IPS DF 19.7 (cell line): ENCODE measurements at places on chromosomes 12 and 14.

- DNase-seq, result no peak
These were observed 588.2 kb downstream of the NRXN3 start for GRCh38 chr14:78758333-78758732.

DNA sequence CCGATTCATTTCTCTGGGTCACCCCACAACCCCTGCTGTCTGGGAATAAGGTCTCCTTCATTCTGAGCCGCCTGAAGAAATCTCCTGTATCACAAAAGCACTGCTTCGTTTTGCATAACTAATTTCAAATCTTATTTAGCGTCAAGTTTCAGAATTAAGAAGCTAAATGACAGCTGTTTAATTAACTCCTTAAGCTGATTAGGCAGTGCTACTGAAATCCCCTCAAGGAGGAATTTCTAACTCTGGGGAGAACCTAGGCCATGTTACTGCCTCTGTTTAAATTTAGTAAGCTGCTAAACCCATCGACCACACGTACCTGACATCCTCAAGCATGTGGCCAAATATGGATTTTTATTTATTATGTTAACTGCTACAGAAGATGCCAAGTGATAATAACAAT, 373.6 kb downstream of the GLT1D1 start:
- no peak for DNase-seq

- DNase-seq, result no peak
These were observed 2.5 kb downstream of the SCN8A start for GRCh38 chr12:51593539-51593938.

DNA sequence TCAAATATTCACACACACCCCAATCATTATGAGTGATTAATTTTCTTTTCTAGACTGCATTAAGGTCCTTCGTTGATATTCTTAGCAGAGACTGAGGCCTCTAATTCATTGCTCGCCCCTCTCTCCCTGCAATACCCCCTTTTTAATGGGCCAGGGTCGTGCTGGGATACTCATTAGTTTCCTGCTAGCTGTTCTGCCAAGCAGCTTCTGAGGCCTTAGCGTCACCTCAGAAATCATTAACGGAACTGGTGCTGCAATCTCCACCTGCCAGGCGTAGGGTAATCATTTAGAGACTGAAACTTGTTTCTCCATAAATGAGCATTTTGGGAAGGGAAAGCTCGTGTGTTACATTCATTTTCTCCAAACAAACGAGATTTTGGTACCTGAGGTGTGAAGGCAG, 1054.7 kb downstream of the GALC start:
- DNase-seq, result no peak

DNA sequence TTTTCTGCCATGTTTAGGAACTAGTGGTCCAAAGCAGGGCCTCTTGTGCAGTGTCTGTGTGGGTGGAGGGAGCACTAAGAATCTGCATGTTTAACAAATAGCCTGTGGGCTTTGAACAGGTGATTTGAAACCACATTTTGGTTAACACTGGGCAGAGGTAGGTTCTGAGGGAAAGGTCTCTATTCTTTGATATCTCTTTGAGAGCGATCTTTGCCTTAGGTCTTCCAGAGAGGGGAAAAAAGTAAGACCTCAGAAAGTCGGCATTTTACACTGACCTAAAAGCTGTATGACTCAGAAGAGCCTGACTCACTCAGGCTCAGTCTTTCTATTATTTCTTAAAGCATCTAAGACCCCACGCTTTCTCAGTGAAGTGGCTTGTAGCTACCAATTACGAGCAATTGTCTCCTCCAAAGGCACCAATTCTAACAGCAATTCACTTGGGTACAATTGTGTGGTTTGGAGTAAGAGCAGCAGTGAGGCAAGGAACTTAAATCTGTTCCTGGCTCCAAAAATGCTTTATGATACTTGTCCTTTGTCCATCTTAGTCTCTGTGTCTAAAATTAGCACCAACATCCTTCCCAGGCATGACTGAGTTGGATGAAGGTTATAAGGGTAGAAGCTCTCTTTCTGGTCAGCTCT, 8.8 kb downstream of the EIF2B2 start:
- no peak for DNase-seq
